ENCODE measurements at places on chromosomes 13 and 19.
A peak's percentile ranks its signal among the peaks of the same experiment; 100 is the strongest.

DNA sequence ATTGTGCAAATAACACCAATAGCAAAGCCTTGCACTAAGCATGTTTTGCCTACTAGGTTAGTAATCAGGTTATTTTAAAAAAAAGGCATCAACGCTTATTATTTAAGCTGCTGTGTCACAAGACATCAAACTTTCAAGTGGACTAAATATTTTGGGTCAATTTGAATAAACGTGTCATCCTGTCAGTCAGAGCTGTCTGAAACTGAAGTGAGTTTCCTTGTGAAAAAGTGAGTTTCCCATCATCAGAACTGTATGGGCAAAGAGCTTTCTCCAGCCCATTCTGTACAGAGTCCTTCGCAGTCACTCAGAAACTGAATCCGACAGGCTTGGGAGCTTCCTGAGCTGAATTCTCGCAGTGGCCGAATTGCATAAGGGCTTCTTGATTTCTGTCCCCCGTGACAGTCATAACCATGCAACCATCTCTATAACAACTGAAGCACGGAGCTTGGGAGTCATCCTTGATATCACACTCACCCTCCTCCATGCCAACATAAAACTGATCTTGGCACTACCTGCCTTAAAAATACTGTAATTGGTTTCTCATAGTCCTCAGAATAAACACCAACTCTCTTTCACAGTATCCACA, 139.8 kb downstream of the MIPEP start:
- DNase-seq: no peak

DNA sequence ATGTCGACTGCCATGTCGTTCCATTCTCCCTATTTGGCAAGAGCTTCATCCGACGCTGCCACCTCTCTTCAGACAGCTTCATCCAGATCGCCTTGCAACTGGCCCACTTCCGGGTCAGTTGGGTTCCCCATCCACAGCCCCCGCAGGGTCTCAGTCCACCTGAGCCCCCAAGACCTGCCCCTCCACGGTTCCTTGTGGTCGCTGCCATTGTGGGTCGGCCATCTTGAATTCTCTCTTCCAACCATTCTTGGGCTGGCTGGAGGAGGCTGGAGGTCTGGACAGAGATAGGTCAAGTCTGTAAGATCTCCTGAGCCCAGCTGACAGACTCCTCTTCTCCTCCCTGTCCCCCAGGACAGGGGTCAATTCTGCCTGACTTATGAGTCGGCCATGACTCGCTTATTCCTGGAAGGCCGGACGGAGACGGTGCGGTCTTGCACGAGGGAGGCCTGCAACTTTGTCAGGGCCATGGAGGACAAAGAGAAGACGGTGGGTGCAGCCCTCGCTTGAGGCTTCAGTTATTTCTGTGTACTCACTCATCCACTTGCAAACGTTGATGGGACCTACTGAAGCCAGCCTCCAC, 19.5 kb downstream of the CPT1C start:
- no peak for DNase-seq

- DNase-seq: no peak
Observed at GRCh38 chr13:101301053-101301452, 115.3 kb downstream of the NALCN start.

DNA sequence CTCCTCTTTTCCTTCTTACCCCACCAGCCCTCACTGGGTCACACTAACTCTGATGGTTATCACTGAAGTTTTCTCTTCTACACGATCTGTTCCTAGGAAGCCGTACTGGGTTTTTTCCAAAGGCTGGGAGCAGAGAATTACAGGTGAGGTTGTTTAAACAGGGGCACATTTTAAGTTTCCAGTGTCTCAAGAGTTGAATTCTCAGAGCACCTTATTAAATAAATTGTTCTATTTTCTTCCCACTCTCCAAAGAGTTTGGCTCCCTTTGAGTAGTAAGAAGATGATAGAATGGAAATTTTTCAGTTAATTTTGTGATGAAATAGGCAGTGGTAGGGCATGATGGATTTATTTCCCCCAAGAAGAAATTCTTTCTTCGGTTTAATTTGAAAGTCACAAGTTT, at the start of gene OR7D4:
Gene OR7D4 (minus strand): TSS at position 101 of the 400 bp plus-strand sequence. CDS start 4,752 bp downstream, outside the sequence.
- DNase-seq: no peak

GRCh38 chr19:57317503-57317902, 2.8 kb upstream of the ZNF543 start:
- no peak for DNase-seq

- DNase-seq: no peak
Observed at GRCh38 chr13:80533175-80533574, 192.2 kb upstream of the SPRY2 start.

DNA sequence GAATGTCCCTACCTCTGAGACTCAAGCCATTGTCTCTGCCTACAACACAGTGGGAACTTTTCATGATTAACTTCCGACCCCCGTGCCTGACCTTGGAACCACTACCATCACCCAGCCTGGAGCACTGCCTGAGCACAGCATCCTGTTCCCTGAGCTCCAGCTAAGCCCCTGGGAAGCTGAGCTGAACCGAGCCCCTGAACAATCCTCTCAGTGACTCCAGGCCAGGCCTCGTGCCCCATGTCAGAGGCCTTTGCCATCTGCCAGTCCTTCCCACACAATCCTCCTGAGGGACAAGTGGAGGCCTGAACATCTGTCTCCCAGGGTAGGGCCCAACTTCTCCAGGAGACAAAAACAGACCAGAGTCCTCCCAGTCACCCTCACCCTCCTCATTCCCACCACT, 17.5 kb downstream of the CEACAM3 start:
- no peak for DNase-seq

GRCh38 chr13:30128591-30128990, 178.8 kb downstream of the KATNAL1 start:
- DNase-seq: no peak

GRCh38 chr19:18928018-18928805, 8.7 kb downstream of the DDX49 start:
- no peak for DNase-seq

GRCh38 chr13:74586847-74587246, 452.6 kb upstream of the KLF12 start:
- DNase-seq: no peak

DNA sequence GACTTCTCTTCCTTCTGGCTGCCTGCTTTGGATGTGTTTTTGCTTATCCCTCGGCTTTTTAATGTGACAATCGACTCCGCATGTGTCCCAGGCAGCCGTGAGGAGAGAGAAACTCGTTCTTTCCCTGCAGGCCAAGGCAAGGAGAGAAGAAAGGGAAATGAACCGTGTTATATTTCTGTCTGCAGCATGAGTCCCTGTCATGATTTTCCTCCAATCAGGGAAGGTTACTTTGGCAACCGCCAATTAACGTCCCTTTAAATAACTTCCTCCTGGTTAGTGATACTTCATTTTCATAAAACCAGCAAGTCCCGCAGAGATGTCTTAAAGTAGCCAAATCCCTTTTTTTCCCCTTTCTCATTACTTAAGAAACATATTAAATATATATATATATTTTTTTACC, 42.6 kb downstream of the RFC3 start:
- DNase-seq: no peak

DNA sequence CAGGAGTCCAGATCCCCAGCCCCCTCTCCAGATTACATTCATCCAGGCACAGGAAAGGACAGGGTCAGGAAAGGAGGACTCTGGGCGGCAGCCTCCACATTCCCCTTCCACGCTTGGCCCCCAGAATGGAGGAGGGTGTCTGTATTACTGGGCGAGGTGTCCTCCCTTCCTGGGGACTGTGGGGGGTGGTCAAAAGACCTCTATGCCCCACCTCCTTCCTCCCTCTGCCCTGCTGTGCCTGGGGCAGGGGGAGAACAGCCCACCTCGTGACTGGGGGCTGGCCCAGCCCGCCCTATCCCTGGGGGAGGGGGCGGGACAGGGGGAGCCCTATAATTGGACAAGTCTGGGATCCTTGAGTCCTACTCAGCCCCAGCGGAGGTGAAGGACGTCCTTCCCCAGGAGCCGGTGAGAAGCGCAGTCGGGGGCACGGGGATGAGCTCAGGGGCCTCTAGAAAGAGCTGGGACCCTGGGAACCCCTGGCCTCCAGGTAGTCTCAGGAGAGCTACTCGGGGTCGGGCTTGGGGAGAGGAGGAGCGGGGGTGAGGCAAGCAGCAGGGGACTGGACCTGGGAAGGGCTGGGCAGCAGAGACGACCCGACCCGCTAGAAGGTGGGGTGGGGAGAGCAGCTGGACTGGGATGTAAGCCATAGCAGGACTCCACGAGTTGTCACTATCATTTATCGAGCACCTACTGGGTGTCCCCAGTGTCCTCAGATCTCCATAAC, at the start of gene APOE:
Gene APOE (plus strand): TSS at position 360 of the 724 bp plus-strand sequence. CDS start 829 bp downstream, outside the sequence.
- DNase-seq: no peak

DNA sequence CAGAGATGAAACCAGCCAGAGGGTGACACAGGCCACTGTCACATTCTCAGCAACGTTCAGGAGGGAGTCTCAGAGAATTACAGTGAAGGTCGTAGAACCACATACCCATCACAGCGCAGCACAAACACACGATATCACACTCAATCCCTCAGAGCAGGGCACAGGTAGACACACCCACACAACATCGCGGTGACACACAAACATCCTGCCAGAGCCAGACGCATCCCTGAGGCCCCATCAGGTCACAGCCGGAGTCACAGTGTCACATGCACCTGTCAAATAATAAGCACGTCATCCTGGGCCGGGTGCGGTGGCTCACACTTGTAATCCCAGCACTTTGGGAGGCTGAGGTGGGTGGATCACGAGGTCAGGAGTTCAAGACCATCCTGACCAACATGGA, 17.5 kb downstream of the ELAVL3 start:
- DNase-seq: no peak

- no peak for DNase-seq
Observed at GRCh38 chr19:55077106-55077505, 1.4 kb downstream of the EPS8L1 start.

- no peak for DNase-seq
Observed at GRCh38 chr19:17803264-17803896, 8.4 kb downstream of the B3GNT3 start.

GRCh38 chr13:38366954-38367645, 17.4 kb downstream of the UFM1 start:
- peak; percentile 49 for DNase-seq

- DNase-seq: no peak
Observed at GRCh38 chr19:7545904-7546303, 10.4 kb downstream of the PNPLA6 start.

GRCh38 chr13:48526286-48526685, 6.6 kb downstream of the RCBTB2 start:
- DNase-seq: no peak
